Smooth muscle cell of the umbilical artery (primary cell): ENCODE measurements at places on chromosomes 5 and 9. TPM values are rescaled to one million over a fixed set of nuclear protein-coding genes. Genes with fewer than 3 reads are reported as not detected.

C9 gene
- 0.46 TPM in 1 of 2 replicates, not detected in the other for total RNA-seq

PKD2L2 gene
- not detected in 2 replicates for total RNA-seq

GPX8 gene
- 165 and 240 TPM in 2 replicates for total RNA-seq

PPP2R2B gene
- 0.18 TPM in 1 of 2 replicates, not detected in the other for total RNA-seq

PHYKPL gene
- 21.4 and 26.9 TPM in 2 replicates for total RNA-seq

DNM1 gene
- total RNA-seq, result 9.5 and 14.2 TPM in 2 replicates

LCN9 gene
- total RNA-seq, result not detected in 2 replicates

CDK5RAP2 gene
- 19.0 and 40.4 TPM in 2 replicates for total RNA-seq

CLIC3 gene
- 2.5 and 3.3 TPM in 2 replicates for total RNA-seq

PCDHGA2 gene
- total RNA-seq, result 3.5 and 3.9 TPM in 2 replicates

SH2D3C gene
- 0.18 and 0.30 TPM in 2 replicates for total RNA-seq

HEMGN gene
- total RNA-seq, result not detected in 2 replicates

SHOC1 gene
- total RNA-seq, result under 0.01 and 0.09 TPM in 2 replicates

CFAP157 gene
- not detected in 2 replicates for total RNA-seq

ELAVL2 gene
- total RNA-seq, result under 0.01 TPM in 1 of 2 replicates, not detected in the other

HTR1A gene
- not detected in 2 replicates for total RNA-seq

BHMT2 gene
- total RNA-seq, result 0.59 and 1.2 TPM in 2 replicates

ACOT12 gene
- 0.23 TPM in 1 of 2 replicates, not detected in the other for total RNA-seq

GLRA1 gene
- total RNA-seq, result not detected in 2 replicates

PCDHGA10 gene
- 6.8 and 8.6 TPM in 2 replicates for total RNA-seq

IL17B gene
- 0.59 TPM in 1 of 2 replicates, not detected in the other for total RNA-seq

BARHL1 gene
- total RNA-seq, result not detected in 2 replicates

GPR21 gene
- 0.89 and 0.97 TPM in 2 replicates for total RNA-seq
